ENCODE measurements at places on chromosomes 3 and 15. TPM values are rescaled to one million over a fixed set of nuclear protein-coding genes. Genes with fewer than 3 reads are reported as not detected.

DNA sequence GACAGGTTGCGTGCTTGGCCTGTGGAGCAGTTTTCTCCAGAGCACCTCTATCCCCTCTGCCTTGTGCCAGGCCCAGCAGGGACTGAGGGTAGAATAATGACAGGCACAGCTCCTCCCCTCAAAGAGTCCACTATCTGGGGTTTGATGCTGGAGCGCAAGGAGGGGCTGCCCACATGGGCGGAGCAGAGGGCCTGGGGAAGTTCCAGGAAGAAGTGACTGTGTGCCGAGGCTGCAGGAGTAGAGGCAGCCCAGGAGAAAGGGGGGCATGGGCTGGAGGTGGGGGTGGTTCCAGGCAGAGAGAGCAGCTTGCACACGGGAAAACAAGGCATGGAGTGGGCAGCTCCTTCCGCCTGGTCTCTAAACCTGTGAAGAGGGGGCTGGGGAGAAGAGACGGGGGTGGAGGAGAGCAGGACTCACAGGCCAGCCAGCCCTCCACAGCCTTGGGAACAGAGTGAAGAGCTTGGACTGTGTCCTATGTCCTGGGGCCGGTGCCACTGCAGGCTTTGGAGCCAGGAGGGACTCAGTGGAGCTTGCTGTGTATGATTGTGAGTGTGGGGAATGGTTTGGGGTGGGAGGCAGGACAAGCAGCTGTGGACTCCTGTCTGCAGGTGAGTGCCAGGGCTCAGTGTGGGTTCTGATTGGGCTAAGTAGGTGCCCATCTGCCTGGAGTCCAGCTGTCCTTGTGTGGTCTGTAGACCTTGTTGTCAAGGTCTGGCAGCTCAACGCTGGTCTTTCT, 48.1 kb downstream of the APBA2 start:
- DNase-seq = no peak

DNA sequence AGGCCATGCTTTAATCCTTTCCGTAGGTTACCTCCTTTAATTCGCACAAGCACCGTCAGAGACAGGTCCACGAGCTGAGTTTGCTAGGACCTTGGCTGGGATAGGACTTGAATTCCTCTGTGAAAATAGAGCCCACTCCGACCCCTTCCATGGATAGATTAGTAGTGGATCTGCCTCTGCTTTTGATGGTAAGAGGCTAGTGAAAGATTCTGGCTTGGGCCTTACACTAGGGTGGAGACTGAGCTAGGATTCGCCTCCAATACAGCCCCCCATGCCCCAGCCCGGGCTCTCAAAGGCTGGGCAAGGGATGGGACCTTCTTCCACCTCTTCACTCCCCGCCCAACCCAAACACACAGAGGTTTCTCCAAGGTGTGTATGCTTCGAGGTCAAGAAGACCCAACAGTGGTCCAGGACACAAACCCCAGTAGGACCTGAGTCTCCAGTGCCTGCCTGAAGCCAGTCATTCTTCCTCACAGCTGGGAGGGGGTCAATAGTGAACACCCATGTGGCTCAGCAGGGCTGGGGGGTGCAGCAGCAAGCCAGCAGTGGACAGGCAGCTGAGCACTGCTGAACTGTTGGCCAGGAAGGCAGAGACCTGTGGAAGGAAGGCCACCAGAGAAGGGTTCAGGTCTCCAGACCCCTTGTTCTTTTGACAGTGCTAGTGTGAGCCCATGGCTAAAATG, 75.7 kb downstream of the SPSB4 start:
- no peak for DNase-seq

Gene CLDN11
- 227 TPM for total RNA-seq

Gene CCR9
- total RNA-seq = not detected

Gene HACL1
- total RNA-seq = 30.6 TPM

DNA sequence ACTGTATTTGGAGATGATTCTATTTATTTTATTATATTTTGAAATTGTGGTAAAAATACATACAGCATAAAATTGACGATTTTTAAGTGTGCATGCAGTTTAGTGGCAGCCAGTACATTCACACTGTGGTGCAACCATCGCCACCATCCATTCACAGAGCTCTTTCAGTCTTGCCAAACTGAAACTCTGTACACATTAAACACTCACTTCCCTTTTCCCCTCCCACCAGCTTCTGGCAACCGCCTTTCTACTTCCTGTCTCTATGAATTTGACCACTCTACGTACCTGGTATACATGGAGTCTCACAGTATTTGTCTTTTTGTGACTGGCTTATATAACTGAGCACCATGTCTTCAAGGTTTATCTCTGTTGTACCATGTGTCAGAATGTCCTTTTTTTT, 303.3 kb upstream of the ATP10A start:
- no peak for DNase-seq

GRCh38 chr3:184377374-184377773, 633 bp downstream of the THPO start:
- DNase-seq = no peak

GRCh38 chr3:177977381-177978158, 558.7 kb upstream of the KCNMB2 start:
- DNase-seq = no peak

All from pulmonary artery endothelial cell (primary cell).